ENCODE measurements at places on chromosomes 1 and 21.

DNA sequence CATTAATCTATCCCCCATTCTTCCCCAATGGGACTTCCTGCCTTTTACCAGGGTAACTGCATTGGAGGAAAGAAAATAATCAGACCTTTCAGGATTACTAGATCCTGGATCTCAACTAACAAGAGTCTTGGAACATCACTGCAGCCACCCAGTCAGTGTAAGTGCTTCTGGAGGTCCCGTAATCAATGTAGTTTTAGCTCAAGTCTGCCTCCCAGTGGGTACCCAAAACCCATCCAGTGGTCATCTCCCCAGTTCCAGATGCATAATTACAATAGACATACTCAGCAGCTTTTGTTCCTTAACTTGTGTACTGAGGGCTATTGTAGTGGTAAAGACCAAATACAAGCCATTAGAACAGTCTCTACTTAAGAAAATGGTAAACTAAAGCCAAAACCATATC lies 319.1 kb downstream of the GPATCH2 start:
- DNase-seq = peak; percentile 1

DNA sequence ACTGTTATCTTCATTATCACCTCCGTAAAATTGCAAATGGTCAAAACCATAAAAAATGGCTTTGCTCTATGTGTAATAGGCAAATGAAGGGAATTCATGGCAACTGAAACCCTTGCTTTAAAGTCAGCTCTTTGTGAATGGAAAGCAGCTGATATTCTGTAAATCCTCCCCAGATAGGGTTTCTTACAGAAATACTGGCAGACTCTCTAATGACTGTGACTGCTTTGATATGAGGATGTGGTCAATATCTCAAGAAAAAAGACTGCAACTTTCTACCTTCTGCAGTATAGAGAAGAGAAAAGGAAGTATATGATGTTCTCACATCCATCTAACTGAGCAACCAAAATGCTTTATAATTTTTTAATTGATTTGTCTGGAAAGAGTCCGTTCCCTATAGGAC lies 193.1 kb downstream of the ST6GALNAC3 start:
- DNase-seq = no peak

DNA sequence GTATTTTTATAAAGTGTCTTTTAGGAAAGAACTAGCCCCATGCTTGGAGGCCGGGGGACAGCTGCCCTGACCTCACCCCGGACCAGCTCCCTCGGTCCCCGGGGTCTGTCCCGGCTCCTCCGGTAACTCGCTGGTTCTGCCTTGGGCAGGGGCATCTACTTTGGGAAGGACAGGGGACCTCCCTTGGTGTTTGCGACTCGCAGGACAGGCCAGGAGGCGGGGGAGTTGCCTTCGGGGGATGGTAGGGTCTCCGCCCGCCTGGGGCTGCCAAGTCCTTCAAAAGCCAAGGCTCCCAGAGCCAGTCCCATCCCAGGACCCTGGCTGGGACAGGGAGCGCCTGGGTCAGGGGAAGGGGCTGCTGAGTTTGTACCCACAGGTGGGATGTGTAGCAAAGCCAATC lies 157.9 kb downstream of the PEX14 start:
- no peak for DNase-seq

- no peak for DNase-seq
These were observed 368.6 kb upstream of the NEGR1 start for GRCh38 chr1:72650843-72651435.

DNA sequence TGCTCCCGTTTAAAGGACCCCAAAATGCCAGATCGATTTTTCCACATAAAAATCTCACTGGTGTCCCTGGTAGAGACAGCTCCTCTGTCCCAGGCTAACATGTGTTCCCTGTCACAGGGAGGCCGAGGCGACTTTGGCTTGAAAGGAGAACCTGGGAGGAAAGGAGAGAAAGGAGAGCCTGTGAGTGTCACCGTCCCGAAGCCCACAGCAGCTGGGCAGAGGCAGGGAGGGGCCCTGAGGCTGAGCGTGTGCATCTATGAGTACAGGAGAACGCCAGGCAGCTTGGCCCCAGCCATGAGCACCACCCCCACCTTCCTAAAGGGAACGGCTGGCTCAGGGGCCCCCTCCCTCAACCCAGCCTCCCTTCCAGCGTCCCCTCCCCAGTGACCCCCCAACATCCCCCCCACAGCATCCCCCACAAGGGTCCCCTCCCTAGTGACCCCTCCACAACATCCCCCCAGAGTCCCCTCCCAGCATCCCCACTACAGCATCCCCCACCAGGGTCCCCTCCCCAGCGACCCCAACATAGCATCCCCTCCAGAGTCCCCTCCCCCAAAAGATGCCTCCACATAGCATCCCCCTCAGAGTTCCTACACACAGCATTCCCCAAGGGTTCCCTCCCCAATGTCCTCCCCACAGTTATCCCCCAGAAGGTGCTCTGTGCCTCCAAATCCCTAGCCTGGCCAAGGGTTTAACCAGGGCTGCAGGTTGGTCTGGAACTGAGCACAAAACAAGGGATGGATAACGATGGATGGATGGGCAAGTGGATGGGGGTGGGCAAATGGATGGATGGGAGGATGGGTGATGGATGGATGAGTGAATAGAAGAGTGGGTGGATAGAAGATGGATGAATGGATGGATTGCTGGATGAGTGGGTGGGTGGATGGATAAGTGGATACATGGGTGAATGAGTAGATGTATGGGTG lies 25.1 kb downstream of the COL6A2 start:
- no peak for DNase-seq

GRCh38 chr1:30472009-30472408 lies 251.4 kb downstream of the MATN1 start:
- no peak for DNase-seq

DNA sequence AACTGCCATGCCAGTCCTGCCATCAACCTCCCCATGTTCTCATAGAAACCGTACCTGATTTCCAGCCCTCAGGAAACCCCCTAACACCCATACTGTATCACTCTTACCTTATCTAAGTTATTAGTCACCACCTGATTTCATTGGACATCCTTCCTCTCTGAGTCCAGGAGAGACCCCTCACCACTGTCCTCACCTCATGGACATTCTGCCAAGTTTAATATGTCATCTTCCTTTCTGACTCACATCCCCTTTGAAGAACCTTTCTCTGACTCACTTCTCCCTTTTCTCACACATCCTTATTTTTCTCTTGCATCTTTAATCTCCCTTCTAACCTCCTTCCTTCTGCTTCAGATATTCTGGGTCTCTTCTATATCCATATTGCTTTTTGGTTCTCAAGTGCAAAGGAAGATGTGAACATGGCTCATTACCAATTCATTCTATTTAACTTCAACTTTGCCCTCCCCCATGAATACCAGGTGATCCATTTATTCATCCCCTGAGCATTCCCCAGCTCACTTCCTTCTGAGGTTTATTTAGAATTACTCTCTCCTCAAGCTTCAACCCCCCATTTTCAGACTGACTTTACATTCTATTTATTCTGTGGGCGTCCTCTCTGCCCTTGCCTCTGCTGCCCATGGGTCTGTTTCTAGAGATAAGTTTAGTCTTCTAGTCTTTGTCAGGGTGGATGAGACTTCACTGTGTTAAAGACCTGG lies 206.8 kb upstream of the ESRRG start:
- DNase-seq = no peak

GRCh38 chr1:64112281-64112680 lies 91.1 kb upstream of the UBE2U start:
- peak; percentile 77 for DNase-seq

GRCh38 chr1:225477296-225477911 lies 49.6 kb upstream of the LBR start:
- no peak for DNase-seq

DNA sequence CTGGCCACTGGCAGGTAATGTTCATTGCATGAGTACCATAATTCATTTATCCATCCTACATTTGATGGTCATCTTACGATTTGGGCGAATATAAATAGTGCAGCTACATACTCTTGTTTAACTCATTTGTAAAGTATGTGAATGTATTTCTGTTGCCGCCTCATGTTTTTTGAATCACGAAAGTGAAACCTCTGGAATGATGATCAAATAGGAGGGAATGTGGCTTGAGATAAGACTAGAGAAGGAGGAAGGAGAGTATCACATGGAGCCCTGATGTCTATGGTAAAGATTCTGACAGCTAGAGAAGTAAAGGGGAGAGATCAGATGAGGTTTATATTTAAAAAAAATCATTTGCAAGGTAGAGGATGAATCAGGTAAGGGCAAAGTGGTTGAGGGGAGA lies 8.0 kb downstream of the MRPS14 start:
- peak; percentile 61 for DNase-seq

DNA sequence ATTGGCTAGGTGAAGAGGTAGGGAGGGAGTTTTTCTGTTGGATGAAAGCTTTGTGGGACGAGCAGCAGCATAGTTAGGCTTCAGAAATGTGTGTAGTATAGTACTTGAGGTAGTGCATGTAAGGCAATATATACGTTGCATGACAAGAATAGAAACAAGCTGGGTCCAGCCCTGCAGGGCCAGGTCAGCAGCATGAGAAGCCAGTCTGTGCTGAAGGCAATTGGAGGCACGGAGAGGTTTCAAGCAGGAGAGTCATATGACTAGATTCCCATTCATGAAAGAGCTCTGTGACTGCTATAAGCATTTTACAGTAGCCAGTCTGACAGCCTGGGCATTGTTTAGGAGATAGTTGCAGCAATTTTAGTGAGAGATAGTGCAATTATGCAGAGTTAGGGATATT lies 84.2 kb upstream of the DSCAM start:
- no peak for DNase-seq

- DNase-seq = no peak
These were observed 7.5 kb downstream of the MRAP start for GRCh38 chr21:32306021-32306780.

DNA sequence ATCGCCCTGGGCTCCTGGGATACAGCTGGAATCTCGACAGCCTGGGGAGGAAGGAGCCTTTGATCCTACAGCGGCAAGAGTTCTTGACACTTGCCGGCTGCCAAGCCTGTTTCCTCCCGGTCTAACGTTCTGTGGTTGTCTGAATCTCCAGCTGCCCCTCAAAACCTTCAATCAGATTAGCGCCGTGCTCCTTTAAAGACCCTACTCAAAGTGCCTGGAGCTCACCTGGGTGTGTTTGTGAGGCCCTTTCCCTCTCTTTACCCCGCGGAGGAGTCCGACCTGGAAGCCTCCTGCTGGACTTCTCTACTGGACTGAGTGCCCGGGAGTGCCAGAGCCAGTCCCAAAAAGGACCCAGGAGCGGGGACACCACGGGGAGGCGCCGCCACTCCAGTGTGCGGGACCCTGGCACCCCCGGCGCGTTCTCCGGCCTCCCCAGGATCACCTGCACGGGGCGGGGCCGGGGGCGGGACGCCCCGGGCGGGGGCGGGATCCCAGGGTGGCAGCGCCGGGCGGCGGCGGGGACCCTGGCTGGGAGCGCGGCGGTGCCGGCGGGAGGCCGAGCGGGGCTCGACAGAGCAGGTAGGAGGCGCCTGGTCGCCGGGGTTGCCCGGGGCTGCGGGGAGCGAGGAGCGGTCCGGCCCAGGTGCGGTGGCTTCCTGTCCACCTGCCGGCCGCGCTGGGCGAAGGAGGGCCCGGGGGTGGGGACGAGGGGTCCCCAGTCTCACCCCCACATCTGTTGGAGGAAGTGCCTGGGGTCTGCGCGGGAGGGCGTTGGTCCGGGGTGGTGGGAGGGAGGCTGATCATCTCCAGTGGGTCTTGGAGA lies at the start of gene NCMAP:
TSS of gene NCMAP (plus strand) at position 497 of the 823 bp plus-strand sequence. CDS start 39,344 bp downstream, outside the sequence.
- DNase-seq = no peak

DNA sequence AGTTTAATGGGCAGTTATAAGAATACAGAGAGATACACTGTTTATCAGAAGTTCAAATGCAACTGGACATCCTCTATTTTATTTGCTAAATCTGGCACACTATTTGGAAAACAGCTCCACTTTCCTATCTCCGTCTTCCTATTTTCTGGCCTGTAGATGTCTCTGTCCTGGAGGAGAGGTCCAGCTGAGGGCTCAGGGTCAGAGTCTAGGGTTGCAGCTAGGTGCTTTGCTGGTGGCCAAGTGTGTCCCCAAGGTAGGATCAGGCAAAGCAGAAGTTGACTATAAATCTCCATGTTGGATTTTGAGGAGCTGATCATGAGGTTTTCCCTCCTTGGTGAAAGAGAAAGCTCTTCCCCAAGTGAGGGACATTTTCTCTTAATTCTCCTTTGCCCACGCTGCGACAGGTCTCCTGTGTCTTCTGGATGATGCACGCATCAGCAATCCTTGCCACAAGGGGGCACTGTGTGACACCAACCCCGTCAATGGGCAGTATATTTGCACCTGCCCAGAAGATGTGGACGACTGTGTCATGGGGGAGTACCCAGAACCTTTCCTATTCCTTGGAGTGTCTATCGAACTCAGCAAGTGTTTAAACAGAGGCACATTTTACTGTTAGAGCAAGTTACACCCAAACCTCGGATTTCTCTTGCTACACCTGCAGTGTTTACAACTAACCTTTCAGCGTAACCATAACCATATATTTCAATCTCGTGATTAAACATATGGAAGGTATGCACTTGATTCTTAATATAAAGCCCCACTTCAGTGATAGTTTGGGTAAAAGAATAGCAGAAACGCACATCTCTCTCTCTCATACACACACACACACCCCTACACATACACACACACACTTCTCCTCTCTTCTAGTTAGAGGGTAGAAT lies 10.2 kb downstream of the ADAM30 start:
- DNase-seq = peak; percentile 30

DNA sequence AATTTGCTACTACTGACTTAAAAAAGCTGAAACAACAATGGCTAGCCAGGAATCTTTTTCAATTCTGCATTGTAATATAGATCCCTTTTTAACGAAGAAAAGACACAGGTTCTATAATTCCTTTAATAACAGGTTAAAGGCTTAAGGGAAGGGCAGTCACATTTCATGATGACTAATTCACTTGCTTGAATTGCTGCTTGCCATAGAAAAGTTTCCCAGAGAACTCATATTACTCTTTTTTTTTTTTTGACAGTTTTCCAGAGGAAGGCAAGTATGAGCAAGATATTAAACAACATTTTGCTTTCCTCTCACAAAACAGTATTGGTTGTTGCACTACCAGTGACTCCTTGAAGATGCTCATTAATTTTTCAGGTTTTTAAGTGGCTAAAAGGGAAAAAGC lies 60.9 kb downstream of the IL23R start:
- DNase-seq = no peak

DNA sequence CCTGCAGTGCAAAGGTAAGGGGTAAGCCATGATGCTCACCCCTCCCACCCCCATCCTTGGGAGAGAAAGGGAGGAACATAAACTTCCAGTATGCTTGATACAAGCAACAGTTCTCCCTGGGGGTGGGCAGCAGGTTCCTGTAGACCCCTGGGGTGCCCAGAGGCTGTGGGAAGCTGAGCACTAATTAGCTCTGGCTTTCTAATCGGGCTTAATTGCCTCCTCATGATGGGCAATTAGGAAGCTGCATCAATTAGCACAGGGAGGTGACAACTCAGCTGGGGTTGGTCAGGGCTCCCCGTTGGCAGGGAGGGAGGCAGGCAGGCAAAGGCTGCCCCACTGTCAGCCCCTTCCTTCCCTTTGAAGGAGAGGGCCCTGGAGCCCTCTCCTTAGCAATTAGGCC lies 15.7 kb upstream of the LMNA start:
- DNase-seq = no peak

- no peak for DNase-seq
These were observed 955 bp upstream of the UBE2G2 start for GRCh38 chr21:44802396-44803153.

- no peak for DNase-seq
These were observed 64.6 kb upstream of the GPR153 start for GRCh38 chr1:6325482-6325881.

- no peak for DNase-seq
These were observed 21.7 kb upstream of the IL12RB2 start for GRCh38 chr1:67285780-67286488.

Measured in AG10803 (cell line).